ENCODE measurements at places on chromosomes 13 and 19. TPM values are rescaled to one million over a fixed set of nuclear protein-coding genes. Genes with fewer than 3 reads are reported as not detected.

The ZNF320 gene
- total RNA-seq = 13.9 TPM

The PPP2R1A gene
- 226 TPM for total RNA-seq

The TBXA2R gene
- total RNA-seq = 3.3 TPM

The KLK14 gene
- not detected for total RNA-seq

The GFY gene
- not detected for total RNA-seq

The ARHGAP45 gene
- 10.6 TPM for total RNA-seq

The EPSTI1 gene
- total RNA-seq = 8.8 TPM

DNA sequence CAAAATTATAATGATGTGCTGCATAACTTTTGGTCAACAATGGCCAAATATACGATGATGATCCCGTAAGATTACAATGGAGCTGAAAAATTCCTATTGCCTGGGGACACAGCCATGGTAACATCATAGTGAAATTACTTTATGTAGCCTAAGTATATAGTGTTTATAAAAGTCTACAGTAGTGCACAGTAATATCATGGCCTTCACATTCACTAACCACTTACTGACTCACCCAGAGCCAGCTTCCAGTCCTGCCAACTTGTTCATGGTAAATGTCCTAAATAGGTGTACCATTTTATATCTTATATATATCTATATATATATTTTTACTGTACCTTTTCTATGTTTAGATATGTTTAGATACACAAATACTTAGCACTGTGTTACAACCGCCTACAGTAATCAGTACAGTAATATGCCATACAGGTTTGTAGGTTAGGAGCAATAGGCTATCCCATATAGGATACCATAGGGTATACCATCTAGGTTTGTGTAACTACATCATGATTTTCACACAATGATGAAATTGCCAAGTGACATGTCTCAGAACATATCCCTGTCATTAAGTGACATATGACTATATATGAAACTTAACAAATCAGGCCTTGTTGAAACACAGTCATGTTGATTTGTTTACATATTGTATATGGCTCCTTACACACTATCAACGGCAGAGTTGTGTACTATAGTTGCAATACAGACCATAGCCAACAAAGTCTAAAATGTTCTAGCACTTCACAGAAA is 23.7 kb downstream of the DIS3 start:
- no peak for DNase-seq

DNA sequence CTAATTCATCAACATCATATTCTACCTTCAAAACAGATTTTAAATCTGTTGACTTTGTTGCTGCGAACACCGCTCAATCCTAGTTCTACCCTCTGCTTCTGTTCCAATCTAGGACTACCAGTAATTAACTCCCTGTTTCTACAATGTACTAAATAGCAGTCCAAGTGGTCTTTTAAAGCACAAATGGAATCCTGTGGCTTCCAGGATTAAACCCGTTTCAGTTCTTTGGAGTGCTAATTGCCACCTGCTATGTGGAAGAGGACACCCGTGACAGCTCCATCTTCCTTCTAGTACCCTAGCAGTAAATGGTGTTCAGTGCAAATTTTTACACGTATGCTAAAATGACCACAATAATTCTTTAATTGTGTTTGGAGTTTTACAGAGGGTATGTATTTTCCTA is 232.1 kb downstream of the TDRD3 start:
- no peak for DNase-seq

- DNase-seq = no peak
Observed at GRCh38 chr19:33117501-33117900, 14.4 kb upstream of the WDR88 start.

DNA sequence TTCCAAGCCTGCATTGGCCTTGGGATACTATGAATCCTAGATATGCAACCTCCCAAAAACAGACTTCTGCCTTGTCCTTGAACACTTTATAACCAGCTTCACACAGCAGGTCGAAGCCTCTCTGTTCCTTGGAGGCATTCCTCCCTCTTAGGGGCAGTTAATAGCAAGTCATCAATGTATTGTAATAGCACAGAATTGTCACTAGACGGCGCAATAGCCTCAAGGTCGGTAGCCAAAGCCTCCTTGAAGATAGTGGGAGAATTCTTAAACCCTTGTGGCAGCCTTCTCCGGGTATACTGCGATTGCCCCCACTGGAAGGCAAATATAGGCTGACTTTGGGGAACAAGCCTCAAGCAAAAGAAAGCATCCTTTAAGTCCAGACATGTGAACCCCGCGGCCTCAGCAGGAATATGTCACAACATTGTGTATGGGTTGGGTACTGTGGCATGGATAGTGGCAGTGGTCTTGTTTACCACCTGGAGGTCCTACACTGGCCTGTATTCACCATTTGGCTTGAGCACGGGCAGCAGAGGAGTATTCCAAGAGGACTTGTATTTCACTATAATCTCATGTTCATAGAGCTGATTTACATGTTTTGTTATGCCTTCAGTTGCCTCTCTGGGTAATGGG is 61.1 kb downstream of the ZNF431 start:
- no peak for DNase-seq

DNA sequence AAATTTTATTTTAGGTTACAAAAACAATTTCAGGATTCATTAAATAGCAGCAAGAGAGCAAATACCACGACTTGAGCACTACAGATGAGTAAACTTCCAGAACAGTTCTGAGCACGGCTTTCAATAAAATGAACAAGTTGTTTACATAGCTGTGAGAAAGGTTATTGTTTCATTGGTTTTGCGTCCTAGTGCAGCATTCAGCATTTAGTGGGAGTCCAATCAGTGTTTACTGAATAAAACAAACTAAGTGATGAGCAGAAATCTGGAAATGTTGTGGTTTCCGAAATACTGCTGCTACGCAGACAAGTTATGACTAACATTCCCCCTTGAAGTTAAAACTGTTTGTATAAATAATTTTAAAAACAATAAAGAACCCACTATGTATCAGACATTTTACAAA is 251.5 kb upstream of the STARD13 start:
- no peak for DNase-seq

DNA sequence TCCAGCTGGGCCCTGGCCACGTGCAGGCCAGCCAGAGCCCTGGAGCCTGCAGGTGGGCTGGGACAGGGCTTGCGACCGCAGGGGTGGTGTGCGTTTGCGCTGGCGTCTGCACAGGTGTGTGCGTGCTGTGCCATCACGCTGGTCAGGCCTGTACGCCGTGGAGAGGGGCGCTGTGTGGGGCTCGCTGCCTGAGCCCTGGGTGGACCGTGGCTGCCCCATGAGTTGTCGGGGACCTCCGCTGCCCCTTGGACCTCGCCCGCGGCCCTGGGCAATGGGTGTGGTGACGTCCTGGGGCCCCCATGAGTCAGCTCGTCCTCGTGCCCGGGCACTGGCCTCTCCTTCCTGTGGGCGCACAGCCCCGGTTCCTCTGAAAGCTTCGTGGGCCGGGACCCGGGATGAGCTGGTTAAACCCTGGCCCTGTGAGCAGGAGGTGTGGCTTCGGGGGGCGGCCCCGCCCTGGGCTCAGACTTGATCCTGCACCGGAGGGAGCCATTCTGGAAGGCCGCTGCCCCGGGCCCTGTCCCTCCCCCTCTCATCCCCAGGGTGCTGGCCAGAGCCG is 6.8 kb downstream of the CSNK1G2 start:
- DNase-seq = no peak

GRCh38 chr13:26219726-26220125 is 2.4 kb downstream of the RNF6 start:
- DNase-seq = no peak

- no peak for DNase-seq
Observed at GRCh38 chr19:37565370-37565669, 29.3 kb downstream of the ZNF571 start.

DNA sequence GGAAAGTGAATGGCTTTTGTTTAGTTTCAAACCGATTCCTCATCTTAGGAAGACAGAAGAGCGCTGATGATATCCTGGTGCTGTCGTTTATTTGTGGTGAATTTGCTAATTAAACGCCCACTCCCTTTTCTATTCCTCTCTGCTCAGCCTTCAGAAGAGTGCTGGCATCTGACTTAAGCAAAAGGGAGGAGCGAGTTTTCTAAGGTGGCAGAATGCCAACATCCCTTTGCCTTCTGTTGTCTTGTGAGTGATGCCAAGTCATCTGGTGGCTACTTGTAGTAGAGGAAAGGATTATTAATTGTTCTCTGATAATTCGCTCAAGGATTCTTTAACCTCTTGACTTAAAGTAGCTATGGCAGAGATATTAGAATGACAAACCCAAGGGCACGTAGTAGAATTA is 68.1 kb downstream of the ERCC5 start:
- DNase-seq = no peak

DNA sequence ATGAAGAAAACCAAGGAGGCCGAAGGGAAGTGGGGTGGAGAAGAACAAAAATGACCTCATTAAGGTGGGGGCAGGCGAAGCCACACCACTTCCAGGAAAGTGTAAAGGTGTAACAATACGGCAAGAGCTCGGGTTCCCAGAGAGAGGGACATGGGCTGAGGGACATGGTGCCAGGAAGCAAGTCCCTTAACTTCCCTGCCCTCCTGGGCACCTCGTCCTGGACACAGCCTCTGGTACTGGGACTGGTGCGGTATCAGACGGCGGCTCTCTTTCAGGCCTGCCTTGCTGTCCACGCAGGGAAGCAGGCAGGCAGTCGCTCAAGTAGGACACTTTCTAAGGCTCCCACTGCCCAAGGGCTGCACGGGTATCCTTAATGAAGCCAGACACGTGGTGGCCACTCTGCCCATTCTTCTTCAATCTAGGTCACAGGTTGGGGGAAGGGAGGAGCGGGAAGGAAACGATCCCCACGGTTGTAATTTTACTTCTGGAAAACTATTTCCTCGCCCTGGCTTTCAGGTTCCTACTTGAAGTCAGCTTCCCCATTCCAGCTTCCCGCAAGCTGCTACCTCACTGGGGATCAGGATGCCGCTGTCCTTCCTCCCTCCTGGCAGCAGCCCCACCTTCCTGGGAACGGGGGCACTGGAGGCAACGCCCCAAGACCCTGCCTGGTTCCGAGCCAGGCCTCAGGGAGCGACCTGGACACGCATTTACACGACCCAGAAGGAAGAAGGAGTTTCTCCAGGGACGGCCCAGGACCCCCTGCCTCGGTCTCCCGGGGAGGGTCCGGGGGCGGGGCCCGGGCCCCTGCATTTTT is 1.2 kb downstream of the AP3D1 start:
- no peak for DNase-seq

DNA sequence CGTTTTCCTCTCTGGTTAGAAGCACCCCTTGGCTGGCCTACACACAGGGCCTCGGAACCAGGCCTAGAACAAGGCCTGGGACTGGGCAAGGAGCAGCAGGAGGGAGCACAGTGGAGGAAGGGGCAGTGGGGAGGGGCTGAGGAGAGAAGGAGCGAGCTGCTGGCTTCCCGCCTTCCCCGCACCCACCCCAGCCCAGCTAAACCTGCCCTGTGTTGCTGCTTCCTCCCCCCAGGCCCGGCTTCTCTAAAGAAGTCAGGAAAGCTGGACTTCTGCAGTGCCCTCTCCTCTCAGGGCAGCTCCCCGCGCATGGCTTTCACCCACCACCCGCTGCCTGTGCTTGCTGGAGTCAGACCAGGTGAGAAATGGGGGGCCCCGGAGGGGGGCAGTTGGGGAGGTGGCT is 24.3 kb downstream of the LYL1 start:
- DNase-seq = no peak

GRCh38 chr19:17755977-17756670 is 4.8 kb downstream of the FCHO1 start:
- DNase-seq = no peak
